ENCODE measurements at places on chromosomes 6 and 20. TPM values are rescaled to one million over a fixed set of nuclear protein-coding genes. Genes with fewer than 3 reads are reported as not detected.

SUMO4 gene
- 1.3 TPM for total RNA-seq

SEL1L2 gene
- total RNA-seq, result not detected

BYSL gene
- total RNA-seq, result 22.1 TPM

TREM2 gene
- not detected for total RNA-seq

MCCD1 gene
- not detected for total RNA-seq

RAB44 gene
- total RNA-seq, result not detected

COL9A3 gene
- total RNA-seq, result 1.9 TPM

LHFPL5 gene
- not detected for total RNA-seq

MAFB gene
- 3.4 TPM for total RNA-seq

RWDD1 gene
- total RNA-seq, result 24.7 TPM

SNAI1 gene
- total RNA-seq, result 1.5 TPM

FRMD1 gene
- total RNA-seq, result not detected

PRDM1 gene
- total RNA-seq, result 9.5 TPM

RFX6 gene
- total RNA-seq, result not detected

MRS2 gene
- 28.8 TPM for total RNA-seq

PLEKHG1 gene
- 42.3 TPM for total RNA-seq

GJA10 gene
- not detected for total RNA-seq

SRSF12 gene
- under 0.01 TPM for total RNA-seq

RAB23 gene
- 8.1 TPM for total RNA-seq

RSPO3 gene
- total RNA-seq, result 0.19 TPM

RNF114 gene
- 69.4 TPM for total RNA-seq

ADISSP gene
- total RNA-seq, result 12.1 TPM

BMP6 gene
- total RNA-seq, result 234 TPM

RIMS4 gene
- not detected for total RNA-seq

OVOL2 gene
- not detected for total RNA-seq

C6orf52 gene
- total RNA-seq, result not detected

RCAN2 gene
- 0.34 TPM for total RNA-seq
